ENCODE measurements at places on chromosomes 13 and 19. TPM values are rescaled to one million over a fixed set of nuclear protein-coding genes. Genes with fewer than 3 reads are reported as not detected.

GRCh38 chr19:11291991-11292390, 4.0 kb upstream of the TSPAN16 start:
- peak; percentile 25 for DNase-seq

- no peak for DNase-seq
These were observed 16.4 kb downstream of the FREM2 start for GRCh38 chr13:38703255-38703654.

GRCh38 chr19:29842471-29843179, 30.8 kb downstream of the CCNE1 start:
- no peak for DNase-seq

GRCh38 chr13:27973291-27973690, 4.2 kb upstream of the CDX2 start:
- DNase-seq, result no peak

Gene FCAR
- total RNA-seq, result not detected

DNA sequence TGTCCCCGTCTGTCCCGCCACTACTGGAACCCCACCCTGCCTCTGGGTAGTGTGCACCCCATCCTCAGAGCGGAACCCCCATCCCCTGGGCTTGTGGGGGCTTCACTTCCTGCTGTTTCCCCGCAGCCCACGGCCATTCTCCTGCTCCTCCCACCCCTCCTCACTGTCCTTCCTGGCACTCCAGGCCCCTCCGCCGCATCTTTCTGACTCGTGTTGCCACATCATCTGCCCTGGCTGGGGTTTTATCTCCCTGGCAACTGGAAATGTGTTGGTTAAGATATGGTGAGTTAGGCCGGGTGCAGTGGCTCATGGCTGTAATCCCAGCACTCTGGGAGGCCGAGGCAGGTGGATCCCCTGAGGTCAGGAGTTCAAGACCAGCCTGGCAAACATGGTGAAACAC, 37.3 kb downstream of the KDM4B start:
- DNase-seq, result no peak

DNA sequence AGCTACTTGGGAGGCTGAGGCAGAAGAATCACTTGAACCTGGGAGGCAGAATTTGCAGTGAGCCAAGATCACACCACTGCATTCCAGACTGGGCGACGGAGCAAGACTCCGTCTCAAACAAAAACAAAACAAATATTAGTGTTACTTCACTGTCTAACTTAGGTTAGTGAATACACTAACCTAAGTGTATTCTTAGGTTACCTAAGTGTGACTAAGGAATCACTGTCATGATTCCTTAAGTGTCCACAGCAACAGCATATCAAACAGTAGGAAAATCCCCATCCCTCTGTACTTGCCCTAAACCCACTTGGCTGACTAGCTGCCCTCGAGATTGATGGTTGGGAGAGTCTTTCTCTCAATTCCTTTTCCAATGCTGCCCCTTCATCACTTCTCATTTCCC, 11.8 kb upstream of the LRCH1 start:
- DNase-seq, result no peak

DNA sequence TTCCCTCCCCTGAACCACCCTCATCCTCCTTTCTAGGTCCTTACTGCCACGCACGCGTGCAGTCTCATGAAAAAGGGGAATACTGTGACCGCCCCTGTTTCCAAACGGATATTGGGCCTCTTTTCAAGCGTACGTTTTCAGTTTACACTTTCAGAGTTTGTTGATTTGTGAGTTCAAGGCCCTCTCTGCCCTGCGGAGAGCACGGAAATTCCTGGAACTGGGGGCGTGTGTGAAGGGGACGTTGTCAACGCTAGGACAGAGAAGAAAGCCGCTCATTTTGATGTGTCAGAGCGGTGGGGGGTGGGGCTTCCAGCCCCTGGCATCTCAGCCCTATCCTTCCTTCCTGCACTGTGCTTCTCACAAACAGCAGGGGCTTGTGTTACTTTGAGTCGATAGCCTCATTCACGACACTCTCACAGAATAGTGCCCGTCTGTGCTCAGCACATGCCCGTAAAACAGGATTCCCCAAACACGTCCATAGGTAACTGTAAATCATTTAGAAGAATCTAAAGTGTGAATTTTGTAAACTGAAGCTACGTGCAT, 137.6 kb upstream of the PEG3 start:
- DNase-seq, result no peak

DNA sequence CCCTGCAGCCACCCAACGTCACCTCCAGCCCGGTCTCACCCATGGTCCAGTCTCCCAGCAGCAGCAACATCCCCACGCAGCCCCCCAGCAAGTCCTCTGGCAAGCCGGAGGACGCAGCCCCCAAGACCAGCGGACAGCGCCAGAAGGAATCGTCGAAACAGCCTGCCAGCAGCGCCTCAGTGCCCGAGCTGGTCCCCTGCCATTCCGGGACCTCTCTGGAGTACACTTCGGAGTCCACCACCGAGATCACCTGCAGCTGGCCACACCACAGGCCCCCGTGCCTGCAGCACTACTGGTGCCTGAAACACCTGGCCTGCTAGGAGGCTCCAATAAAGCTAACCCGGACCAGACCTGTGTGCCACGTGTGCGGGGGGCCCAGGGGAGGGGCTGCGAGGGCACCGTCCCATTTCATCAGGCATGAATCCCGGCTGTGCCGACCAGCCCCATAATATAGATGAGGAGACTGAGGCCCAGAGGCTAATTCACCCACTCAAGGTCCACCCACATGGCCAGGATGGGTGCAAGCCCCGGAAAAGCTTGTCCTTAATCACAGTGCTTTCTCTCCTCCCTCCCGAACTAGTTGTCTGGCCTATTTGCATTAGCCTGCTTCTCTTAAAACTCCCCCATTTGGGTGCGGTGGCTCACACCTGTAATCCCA, 6.7 kb downstream of the REEP6 start:
- DNase-seq, result no peak

GRCh38 chr19:45103156-45103507, 10.2 kb downstream of the PPP1R37 start:
- peak; percentile 68 for DNase-seq

DNA sequence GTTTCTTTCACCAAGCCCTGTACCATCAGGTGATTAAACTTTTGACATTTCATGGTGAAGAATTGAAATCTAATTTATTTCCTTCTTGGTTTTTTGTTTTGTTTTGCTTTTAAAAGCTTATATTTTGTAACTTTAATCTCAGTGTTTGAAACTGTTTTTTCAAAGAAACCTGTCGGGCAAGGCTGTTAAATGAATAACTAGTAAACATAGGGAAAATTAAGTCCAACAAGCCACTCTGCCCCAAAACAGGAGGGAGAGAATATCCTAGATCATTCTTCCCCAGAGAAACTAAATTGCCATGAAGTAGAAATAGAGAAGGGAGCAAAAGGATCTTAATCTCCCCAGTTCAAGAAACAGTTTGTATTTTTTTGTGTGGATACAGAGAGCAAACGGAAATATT, 98.2 kb downstream of the FREM2 start:
- DNase-seq, result no peak

Gene KCTD15
- 8.3 TPM for total RNA-seq

DNA sequence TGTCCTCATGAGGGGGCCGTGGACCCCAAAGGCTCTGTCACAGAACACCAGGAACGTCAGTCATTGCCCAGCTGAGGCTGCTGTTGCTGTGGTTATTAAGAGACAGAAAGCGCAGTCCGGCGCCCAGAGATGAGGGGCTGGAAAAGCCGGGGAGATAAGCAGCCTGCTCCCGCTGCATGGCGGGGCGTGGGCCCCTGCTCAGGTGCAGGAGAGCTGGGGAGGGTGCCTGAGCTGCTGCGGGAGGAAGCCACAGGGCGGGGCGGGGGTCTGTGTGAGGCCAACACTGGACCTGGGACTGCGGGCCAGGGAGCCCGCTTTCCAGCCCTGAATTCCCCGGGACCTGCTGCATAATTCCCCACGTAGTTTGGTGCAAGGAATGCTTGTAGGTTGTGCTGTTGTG, 11.3 kb downstream of the SOX1 start:
- no peak for DNase-seq

DNA sequence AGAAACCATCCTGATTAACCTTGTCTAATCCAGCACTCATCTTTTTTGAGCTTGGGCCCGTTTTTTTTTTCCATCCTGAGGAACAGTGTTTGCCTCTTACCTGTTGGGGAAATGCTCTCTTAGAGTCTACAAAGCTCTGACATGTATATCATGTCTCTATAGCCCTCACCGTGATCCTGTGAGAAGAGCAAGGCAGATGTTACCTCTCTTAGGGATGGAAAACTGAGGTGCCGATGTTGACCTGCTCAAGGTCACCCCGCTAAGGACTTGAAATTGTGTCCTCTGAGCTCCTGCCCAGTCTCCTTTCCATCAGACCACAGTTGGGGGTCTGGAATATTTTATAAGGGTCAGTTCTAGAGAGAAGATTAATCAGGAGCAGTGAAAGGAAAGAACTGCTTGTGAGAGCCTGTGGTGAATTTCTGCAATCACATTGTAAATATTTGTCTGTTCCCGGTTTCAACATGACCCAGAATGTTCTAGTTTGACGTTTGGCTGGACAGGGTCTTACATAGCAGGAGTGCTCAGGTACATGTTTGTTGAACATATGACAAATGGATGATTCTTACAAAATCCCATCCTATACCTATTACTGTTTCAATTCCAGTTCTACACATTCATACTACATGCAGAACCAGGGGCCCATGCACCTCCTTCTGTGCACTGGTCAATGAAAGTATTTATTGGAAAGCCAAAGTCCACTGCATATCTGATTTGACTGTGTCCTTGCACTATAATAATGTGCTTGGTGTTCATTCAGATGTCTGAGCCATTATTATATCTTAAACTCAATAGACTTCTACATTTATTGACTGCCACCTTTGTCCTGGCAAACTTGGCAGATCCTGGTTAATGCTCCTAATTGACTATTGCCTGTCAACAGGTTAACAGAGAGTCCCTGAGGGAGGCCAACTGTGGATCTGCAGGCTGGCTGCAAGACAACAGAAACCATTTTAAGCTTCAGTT, 12.1 kb downstream of the SLC25A15 start:
- no peak for DNase-seq

- DNase-seq, result no peak
These were observed 152.5 kb upstream of the MAB21L1 start for GRCh38 chr13:35629026-35629425.

DNA sequence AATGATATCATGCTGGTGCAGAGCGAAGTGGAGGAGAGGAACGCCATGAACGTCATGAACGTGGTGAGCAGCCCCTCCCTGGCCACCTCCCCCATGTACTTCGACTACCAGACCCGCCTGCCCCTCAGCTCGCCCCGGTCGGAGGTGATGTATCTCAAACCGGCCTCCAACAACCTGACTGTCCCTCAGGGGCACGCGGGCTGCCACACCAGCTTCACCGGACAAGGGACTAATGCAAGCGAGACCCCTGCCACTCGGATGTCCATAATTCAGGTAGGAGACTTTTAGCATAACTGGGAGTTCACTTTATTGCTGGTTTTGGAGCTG, 3.3 kb downstream of the PCDH17 start:
- DNase-seq, result peak; percentile 1

Gene PGLYRP1
- total RNA-seq, result not detected

Gene AMER2
- not detected for total RNA-seq

DNA sequence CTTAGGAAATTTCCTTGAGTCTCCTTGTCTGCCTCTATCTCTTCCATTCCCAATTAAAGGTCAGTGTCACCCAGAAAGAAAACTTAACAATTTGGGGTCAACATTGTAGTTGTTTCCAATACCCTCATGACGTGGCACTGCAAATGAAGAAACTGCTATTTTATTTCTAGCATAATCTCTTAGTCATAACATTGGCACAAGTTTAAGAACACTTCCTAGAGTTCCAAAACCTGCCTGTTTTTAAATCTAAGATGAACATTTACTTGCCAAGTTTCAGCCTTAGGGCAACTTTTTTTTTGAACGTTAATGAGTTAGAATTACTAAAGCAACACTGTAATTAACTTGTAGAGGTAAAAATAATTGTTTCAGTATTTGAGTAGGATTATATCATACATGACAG, 108.0 kb downstream of the LMO7 start:
- DNase-seq, result no peak

Gene MBD3L2
- not detected for total RNA-seq

GRCh38 chr13:114283576-114283975, 2.2 kb downstream of the UPF3A start:
- DNase-seq, result no peak

Gene CNN1
- total RNA-seq, result not detected

GRCh38 chr19:30634996-30635975, 263.1 kb downstream of the ZNF536 start:
- no peak for DNase-seq

DNA sequence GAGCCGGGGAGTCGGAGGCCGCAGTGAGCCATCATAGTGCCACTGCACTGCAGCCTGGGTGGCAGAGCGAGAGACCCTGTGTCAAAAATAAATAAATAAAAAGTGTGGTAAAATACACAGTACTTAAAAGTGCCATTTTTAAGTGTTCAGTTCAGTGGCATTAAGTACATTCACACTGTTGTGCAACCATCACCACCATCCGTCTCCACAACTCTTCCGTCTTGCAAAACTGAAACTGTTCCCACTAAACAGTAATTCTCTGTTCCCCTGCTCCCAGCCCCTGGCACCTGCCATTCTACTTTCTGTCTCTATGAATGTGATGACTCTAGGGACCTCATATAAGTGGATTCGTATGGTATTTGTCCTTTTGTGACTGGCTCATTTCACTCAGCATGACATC, 13.3 kb downstream of the SLC25A42 start:
- DNase-seq, result no peak

DNA sequence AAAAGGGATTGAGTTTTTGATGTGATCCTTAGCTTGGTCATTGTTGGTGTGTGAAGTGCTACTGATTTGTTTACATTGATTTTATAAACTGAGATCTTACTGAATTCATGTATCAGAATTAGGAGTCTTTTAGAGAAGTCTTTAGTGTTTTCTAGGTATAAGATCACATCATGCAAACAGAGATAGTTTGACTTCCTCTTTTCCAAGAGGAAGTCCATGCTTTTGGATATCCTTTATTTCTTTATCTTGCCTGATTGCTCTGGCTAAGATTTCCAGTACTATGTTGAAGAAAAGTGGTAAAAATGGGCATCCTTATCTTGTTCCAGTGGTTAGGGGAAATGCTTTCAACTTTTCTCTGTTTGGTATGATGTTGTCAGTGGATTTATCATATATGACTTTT, 561.2 kb upstream of the SLITRK1 start:
- DNase-seq, result no peak

DNA sequence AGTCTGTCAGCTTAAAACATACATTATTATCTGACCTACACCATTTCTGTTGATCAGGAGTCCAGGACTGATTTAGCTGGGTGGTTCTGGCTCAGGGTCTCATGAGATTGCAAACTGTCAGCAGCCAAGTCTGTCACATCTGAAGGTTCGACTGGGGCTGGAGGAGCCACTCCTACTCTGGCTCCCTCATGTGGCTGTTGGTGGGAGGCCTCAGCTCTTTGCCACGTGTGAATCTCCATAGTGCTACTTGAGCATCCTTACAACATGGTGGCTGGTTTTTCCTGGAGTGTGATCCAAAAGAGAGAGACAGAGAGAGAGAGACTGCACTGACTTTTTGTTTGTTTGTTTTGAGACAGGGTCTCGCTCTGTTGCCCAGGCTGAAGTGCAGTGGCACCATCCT, 63.6 kb upstream of the NFIC start:
- DNase-seq, result peak; percentile 23

GRCh38 chr13:29887030-29887557, 36.7 kb upstream of the UBL3 start:
- DNase-seq, result peak; percentile 18

GRCh38 chr19:810883-811489, 10.8 kb downstream of the PLPPR3 start:
- DNase-seq, result no peak

Gene ANKRD10
- 81.6 TPM for total RNA-seq

Gene LCP1
- total RNA-seq, result 1,019 TPM

All from activated CD8-positive, alpha-beta T cell treated with anti-CD3 and anti-CD28 coated beads for 36 hours (primary cell).